HepG2 (cell line): ENCODE measurements at places on chromosomes 2 and 18. TPM values are rescaled to one million over a fixed set of nuclear protein-coding genes. Genes with fewer than 3 reads are reported as not detected.

- DNase-seq: no peak
Measured at GRCh38 chr2:30545875-30546274, 98.8 kb downstream of the LCLAT1 start.

PLGLB2 gene
- total RNA-seq: 0.07 TPM in 1 of 2 replicates, not detected in the other

- DNase-seq: no peak
Measured at GRCh38 chr2:106959975-106960682, 74.2 kb upstream of the ST6GAL2 start.

DNA sequence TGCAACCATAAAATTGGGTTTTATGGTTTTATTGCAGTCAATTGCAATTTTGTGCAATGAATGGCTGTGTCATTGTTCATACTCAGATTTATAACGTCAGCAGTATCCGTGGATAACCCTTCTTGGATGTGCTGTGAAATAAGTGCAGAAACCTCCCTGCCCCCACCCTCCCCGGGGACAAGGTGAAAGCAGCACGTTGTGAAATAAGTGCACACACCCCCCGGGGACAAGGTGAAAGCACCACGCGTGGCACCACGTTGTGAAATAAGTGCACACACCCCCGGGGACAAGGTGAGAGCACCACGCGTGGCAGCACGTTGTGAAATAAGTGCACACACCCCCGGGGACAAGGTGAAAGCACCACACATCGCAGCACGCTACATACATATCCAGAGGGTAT, 93.6 kb upstream of the NFATC1 start:
- DNase-seq: no peak

LIMS3 gene
- 0.69 and 1.3 TPM in 2 replicates for total RNA-seq

DNA sequence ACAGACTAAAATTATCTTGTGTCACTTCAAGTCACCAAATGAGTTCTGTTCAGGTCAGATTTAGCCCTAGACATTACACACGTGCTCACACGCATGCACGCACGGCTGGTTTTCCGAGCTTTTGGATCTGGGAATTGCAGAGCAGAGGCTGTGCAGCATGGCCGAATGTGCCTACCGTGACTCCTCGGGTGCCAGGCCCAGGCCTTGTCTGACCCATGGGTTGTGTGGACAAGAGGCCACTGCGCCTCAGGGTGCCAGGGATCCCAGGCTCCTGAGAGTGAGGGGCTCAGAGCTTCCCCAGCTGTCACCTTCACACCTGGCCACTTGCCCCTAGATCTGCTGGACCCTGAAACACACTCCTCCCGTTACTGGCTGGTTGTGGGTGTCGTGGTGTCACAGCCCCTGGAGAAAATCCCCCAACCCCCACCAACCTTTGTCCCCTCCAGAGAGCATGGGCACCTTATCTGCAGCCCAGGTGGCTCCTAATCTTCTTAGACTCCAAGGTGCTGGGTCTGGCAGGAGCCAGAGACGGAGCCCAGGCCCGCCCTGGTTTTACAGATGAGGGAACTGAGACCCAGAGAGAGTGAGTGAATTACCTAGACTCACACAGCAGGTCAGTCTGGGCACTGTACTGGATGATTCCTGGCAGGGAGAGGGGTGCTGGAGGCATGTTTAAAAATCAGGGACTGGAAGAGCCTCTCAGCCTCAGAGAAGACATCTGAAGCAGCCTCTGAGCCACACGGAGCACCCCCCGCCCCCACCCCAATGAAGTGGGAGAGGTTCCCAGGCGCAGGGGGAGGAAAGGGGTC, 56.8 kb downstream of the ATOH8 start:
- DNase-seq: no peak

CRYGC gene
- 0.27 TPM in 1 of 2 replicates, not detected in the other for total RNA-seq

- DNase-seq: no peak
Measured at GRCh38 chr2:33136566-33136965, 189.8 kb downstream of the LTBP1 start.

GRCh38 chr18:33427549-33427948, 13.0 kb downstream of the CCDC178 start:
- no peak for DNase-seq

DNA sequence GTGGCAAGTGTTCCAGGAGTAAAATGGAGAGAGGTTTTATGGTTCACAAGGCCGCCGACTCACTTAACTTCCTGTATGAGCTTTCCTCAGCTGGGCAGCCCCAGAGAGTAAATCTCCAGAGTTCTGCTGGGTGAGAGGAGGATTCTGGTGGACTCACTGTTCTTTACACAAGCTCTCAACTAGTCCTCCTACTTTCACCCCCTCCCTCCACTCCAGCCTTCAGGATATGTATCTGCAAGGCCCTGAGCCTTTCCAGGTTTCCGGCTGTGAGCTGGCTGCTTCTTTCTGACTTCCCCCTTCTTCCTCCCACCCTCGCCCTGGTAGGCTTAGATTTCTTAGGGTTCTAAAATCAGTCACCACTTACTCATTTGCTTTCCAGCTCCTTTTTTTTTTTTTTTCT, 34.0 kb downstream of the EML6 start:
- DNase-seq: no peak

GKN1 gene
- total RNA-seq: not detected in 2 replicates

- DNase-seq: peak; percentile 88
Measured at GRCh38 chr2:174233771-174234275, 14.5 kb downstream of the OLA1 start.

GRCh38 chr2:112243233-112243632, 11.6 kb downstream of the ZC3H8 start:
- DNase-seq: no peak

- DNase-seq: no peak
Measured at GRCh38 chr2:226792155-226792881, 7.3 kb downstream of the IRS1 start.

- DNase-seq: no peak
Measured at GRCh38 chr2:227485429-227485828, 13.5 kb downstream of the AGFG1 start.

DNA sequence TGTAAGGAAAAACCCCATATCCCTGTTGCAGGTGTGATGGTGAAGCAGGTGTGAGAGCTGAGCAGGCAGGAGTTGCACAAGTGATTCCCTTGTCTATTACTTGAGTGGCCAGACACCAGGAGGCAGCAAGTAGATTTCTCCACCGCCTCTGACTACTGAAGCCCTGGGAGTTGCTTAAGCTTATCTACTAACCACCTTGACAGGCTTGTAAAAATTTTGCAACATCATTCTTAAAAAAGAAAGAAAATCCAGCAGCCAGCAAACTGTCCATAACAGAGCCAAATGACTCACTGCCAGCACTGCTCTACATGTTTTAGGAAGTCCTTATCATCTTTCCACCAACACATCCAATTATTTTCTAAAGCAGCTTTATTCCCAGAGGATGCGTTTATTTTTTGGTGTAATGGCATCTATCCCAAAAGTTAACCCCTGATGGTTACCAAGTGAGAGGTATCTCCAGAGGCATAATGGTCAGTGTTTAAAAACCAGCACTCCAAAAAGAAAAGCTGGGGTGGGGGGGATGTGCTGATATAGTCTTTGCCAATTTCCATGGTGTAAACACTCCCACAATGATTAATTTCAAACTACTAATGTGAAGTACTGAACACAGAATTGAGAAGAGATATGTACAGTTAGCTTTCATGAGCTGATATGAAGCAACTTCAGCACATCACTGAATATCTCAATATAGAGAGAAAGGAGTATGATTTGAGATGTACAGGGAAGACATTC, 16.3 kb upstream of the GPR39 start:
- no peak for DNase-seq

AAK1 gene
- total RNA-seq: 10.3 and 15.2 TPM in 2 replicates

GPR45 gene
- not detected in 2 replicates for total RNA-seq

DNA sequence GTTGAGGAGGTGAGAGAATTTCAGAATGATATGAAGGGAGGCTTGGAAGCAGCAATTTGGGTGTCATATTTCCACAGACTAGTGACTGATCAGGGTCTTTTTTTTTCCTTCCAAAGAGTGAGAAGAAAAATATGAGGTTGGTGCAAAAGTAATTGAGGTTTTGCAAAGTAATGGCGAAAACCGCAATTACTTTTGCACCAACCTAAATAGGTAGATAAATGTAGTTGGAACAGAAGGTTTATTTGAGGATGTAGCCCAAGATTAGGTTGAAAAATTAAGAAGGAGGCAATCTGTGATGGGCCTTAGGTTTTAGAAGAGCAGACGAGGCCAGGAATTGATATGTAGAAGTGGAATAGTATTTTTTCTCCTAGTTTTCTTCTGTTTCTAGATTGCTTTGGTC, 7.8 kb upstream of the LTBP1 start:
- DNase-seq: no peak

DNA sequence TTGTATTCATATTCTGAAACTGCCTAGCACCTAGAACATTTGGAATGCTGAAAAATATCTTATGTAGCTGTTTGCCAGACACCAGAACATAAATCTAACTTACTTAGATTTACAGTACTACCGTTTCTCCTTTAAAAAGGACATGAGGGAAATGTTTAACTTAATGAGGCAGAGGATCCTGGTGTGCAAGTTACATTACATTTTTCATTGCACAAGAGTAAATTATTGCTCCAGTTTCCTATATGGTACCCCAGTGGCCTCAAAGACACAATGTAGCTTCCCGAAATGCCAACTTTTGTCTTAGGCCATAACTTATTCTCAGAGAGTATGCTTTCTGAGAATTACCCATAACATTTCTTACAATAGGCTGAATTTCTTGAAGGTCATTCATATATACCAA, 105.5 kb upstream of the DTNA start:
- DNase-seq: no peak

TUBA4B gene
- total RNA-seq: 0.18 and 0.29 TPM in 2 replicates
